ENCODE measurements at places on chromosomes 7 and 10.
A peak's percentile ranks its signal among the peaks of the same experiment; 100 is the strongest.

DNA sequence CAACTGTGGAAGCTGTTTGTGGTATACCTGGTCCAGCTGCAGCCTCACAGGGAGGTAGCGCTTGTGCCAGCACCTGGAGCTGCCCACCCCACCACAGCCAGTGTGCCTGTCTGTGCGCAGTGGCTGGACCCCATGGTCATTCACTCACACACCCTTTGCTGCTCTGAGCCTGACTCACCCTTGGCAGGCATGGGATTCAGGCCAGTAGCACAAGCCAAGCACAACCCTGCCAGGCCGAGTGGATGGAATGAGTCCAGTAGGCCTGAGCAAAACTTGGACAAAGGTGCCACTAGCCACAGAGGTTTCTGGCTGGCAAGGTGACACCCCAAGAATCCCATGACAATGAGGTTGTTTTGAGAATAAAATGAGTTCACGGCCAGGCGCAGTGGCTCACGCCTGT is 19.0 kb downstream of the RBM48 start:
- DNase-seq = no peak

GRCh38 chr7:23072048-23072447 is 33.5 kb upstream of the KLHL7 start:
- no peak for DNase-seq

DNA sequence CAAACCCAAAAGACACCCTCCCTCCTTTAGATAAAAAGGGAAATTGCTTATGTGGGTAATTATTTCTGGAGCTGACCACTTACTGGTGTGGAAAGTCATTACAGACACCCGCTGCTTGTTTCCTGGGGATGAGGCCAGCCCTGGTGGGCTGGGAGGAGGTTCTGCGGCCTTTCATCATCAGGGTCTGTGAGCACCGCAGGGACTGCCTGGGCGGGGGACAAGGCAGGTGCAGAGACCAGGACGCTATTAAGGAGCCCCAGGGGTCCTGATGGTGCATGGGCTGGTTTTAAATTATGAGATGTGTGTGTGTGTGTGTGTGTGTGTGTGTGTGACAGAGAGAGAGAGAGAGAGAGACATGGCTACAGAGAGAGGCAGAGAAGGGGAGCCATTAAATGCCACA is 171.2 kb downstream of the DNAJB6 start:
- DNase-seq = no peak

- DNase-seq = no peak
These were observed 115.6 kb downstream of the LHFPL3 start for GRCh38 chr7:104444017-104444416.

DNA sequence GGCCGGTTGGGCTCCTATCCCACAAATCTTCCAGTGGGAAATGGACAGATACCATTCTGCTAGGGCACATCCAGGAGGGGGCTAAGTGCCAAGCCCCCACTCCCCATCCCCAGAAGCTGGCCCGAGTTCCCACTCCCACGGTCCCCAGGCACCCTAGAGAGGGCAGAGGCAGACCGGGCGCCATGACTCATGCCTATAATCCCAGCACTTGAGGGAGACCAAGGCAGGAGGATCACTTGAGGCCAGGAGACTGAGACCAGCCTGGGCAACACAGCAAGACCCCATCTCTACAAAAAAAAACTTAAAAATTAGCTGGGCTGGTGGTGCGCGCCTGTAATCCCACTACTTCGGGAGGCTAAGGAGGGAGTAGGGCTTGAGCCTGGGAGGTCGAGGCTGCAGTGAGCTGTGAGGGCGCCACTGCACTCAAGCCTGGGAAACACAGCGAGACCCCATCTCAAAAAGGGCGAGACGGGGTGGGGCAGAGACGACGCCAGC is 870 bp downstream of the GNA12 start:
- DNase-seq = peak; percentile 26

- DNase-seq = no peak
These were observed 135.3 kb downstream of the ICA1 start for GRCh38 chr7:8126601-8127167.

DNA sequence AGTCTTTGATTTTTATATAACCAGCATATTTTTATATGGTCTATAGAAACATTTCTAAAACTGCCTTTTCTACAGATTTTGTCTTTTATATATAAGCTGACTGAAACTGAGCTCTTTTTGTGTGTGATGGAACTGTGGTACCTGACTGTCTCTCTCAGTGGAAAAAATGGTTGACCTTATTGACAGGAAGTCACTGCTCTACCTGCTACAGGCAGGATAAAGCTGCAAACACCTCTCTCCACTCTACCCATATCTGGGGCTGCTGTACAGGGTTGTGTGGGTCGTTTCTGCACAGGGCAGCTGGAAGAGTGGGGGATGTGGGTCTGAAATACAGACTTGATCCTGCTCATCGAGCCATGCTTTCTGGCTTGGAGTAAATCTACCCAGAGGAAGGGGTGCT is 48.5 kb downstream of the BBS9 start:
- DNase-seq = no peak

GRCh38 chr10:86652361-86653202 is 1.8 kb upstream of the OPN4 start:
- no peak for DNase-seq

DNA sequence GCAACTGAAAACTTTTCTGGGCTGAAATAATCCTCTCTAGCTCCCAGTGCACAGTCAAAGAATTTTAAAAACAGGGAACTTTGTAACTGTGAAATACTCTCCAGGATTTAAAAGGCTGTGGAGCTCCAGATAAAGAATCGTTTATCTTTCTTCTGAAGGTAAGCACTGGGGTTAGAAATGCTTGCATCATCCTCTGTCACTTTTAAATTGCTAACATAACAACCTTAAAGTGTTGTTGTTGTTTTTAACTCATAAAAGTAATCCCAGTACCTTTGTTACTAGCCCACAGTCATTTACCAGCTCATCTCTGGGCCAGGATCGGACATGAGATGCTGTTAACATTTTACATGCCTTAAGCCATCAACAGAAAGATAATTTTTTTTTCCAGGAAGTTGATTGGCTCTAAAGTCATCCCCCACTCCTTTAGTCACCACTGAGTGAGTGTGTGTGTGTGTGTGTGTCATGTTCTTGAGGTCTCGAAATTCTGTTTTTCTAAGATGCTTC is at the start of gene SLC39A12:
Gene SLC39A12 (plus strand): TSS at position 51 of the 504 bp plus-strand sequence. CDS start 1,359 bp downstream, outside the sequence.
- DNase-seq = no peak

- DNase-seq = no peak
These were observed 161.8 kb downstream of the ETV1 start for GRCh38 chr7:13827716-13828115.

DNA sequence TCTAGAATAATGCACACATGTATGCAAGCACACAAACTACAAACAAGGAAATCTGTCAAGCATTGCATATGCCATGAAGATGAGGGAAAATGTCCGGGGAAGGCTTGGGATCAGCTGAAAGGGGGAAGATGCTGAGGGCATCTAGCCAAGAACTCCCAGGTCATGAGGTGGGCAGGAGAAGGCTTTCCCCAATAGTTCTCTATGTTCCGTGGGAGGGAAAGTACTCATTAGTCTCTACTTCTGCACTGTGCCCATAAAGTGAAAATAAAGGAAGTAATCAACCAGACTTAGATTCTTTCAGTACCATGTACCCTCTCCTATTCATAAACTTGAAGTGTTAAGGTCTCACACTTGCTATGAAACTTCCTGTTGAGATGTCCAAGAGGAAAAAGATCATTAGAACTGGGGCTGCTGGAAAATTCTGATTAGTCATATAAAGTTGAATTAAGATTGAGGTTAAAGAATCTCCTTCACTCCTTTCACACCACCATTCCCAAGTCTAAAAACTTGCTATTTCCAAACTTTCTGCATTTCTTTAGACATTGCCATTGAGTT is 17.1 kb upstream of the LIPF start:
- no peak for DNase-seq

- DNase-seq = no peak
These were observed 127.8 kb upstream of the LANCL2 start for GRCh38 chr7:55237156-55237893.

- no peak for DNase-seq
These were observed 71.1 kb upstream of the INSYN2A start for GRCh38 chr10:127267442-127267841.

GRCh38 chr10:24894728-24895127 is 57.7 kb downstream of the PRTFDC1 start:
- DNase-seq = no peak

GRCh38 chr10:129694691-129695243 is 227.7 kb downstream of the MGMT start:
- no peak for DNase-seq

DNA sequence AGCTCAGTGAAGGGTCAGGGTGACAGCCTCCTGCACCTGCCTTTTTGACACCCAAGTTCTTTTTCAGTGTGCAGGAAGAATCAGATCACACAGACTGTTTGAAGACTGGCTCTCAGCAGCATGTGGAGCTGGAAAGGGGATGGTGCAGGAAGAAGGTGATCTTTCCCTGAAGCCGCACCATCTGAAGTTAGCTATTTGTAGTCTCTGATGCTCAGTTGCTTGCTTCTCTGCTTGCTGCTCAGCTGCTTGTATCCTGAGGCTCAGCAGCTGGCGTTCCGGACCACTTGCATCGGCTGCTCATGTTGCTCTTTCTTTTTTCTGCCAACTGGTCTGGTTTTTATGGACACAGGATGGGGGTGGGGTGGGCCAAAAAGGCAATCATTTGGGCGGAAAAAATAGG is 15.8 kb upstream of the DNMBP start:
- DNase-seq = no peak

- DNase-seq = no peak
These were observed 54.1 kb downstream of the DYNC2I1 start for GRCh38 chr7:158910254-158911053.

- no peak for DNase-seq
These were observed 12.8 kb downstream of the ICA1 start for GRCh38 chr7:8249121-8249520.

DNA sequence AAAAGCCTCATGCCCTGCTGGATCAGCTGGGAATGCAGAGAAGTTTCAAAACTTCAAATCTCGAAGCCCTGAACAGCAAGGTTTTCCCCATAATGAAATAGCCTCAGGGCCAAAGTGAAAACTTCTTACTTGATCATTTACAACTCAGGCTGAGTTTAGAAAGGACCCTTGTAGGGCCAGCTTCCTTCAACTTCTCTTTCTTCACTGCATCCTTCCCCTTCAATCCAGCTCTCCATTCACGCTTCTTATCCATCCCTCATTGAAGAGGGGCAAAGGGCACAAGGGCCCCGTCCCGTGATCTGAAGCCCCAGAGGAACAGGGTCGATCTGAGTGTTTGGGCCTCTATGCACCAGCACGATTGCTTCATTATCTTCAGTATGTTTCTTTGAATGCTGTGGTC is 392.2 kb upstream of the CELF2 start:
- no peak for DNase-seq

- DNase-seq = no peak
These were observed 883 bp downstream of the SPAG6 start for GRCh38 chr10:22346096-22346661.

DNA sequence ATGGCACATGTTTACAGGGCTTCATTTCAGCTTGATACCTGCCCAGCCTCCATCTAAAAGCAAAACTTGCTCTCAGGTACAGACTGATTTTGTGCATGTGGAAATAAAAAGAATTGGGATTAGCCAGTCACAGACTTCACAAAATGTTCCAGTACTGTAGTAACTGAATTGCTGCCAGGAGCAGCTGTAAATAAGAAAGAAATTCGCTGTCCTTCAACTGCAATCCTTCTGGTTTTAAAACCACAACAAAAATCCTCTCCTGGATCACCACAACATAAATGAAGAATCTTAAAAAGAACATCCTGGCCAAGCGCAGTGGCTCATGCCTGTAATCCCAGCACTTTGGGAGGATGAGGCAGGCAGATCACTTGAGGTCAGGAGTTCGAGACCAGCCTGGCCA is 3.9 kb upstream of the MIOS start:
- DNase-seq = no peak

DNA sequence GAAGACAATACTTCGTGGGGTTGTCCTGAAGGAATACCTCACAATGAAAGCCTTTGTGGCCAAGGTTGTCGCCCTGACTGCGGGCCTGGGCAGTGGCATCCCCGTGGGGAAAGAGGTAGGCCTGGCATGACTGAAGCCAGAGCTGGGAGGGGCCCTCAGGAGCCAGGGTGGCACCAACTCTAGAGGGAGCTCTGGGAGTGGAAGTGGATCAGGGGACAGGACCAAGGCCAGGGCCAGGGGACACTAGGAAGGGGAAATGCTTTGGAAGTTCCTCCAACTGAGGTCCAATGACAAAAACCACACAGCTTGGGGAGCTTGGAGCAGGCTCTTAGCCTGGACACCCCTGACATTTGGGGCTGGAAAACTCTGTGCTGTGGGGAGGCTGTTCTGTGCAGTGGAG is 5.8 kb downstream of the CLCN1 start:
- DNase-seq = no peak

DNA sequence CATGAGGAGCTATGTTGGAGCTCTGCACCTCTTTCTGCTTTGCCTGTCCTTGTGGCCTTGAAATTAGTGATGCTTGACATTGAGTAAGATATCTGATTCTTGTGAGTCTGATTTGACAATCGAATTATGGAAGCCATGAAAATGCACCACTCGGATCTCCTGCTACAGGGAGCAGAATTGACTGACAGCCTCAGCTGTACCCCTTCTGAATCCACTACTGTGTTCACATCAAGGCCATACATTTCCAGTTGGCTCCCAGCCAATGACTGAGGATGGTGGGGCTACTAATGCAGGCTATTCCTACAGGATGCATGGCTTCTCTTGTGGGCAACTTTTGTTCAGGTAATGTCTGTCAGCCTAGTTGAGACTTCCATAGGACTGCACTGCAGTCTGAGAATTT is 321.9 kb downstream of the REEP3 start:
- DNase-seq = no peak

DNA sequence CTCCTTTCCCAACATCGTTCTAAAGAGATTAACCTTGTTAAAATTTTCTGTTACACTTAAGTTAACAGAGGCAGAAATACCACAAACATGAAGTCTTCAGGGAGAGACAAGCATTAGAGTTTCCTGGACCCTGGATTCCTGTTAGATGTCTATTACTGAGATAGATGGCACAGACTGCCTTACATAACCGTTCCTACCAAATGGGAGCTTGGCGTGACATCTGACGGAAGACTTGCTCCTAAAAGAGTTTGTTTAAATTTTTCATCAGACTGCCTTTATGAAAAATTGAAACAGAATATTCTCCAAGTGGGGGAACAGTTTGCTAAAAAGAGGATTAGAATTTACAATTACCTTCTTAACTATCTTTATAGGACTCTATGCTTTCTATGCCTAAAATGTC is 22.7 kb downstream of the ANK3 start:
- no peak for DNase-seq

GRCh38 chr10:49139846-49140195 is 6.0 kb upstream of the FAM170B start:
- no peak for DNase-seq

GRCh38 chr7:11831736-11832495 is at the start of gene THSD7A:
TSS of gene THSD7A (minus strand) at chr7:11832198. CDS start at chr7:11831946, 252 bp downstream.
- no peak for DNase-seq

DNA sequence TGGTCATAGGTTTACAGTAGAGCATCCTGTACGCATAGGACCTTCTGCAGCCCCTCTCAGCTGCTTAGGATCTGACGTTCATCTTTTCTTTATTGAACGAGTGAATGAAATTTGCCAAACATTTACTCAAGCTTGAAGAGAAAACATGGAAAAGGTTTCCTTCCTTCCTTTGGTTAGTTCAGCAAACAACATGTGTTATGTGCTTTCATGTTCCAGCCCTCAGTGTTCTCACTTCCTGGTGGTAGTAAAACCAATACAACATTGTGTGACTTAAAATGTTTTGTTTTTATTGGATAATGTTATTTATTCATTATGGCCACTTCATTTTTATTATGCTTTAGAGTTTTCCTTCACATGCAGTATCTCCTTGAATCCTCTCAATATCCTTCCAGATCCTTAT is 1.4 kb upstream of the CDCA7L start:
- DNase-seq = no peak

- DNase-seq = no peak
These were observed 38.0 kb downstream of the SNX10 start for GRCh38 chr7:26329520-26330255.
